ENCODE measurements at places on chromosomes 11 and 22.

GRCh38 chr11:86523738-86524619 lies 148.4 kb downstream of the ME3 start:
- DNase-seq, result no peak

DNA sequence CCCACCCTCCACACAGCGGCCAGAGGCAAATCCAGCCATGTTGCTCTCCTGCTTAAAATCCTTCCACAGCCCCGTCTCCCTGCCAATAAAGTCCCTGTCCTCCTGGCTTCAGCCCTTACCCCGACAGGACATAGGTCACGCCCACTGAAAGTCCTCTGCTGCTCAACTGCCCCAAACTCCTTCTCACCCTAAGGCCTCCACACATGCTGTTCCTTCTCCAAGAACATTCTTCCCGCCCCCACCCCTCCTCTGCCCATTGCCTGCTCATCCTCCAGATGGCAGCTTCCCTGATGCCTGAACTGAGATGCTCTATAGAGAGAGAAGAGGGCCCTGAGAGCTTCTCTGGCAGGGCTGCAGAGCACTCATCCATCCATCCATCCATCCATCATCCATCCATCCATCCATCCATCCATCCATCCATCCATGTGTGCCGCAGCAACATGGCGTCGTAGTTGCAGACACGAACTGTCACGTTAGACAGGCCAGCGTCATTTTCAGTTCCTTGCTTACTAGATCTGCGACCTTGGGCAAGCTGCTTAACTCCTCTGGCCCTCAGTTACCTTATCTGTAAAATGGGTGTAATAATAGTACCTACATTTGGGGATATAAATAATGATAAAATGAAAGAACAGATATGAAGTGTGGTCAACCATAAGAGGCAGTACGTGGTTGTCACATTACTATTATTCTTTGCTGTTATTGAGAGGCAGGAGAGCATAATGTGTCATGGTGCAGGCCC lies 9.4 kb downstream of the NPTXR start:
- DNase-seq, result no peak

GRCh38 chr11:60944490-60945294 lies 7.3 kb downstream of the SLC15A3 start:
- DNase-seq, result no peak

DNA sequence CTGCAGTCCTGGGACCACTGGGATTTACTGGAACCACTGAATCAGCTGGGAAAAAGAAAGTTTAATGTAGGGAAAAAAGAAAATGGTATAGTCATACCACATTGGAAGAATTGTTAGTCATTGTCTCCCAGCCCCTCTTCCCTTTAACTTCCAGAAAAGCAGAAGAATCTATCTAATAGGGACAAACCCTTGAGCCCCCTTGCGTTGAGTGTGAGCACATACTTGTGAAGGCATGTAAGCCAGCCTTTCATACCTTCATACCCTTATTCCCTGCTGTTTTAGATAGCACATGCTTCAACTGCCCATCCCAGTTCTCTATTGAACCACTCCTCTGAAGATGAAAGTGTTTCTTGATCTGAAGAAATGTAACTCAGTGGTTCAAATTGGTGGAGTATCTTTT lies 6.6 kb downstream of the TREH start:
- no peak for DNase-seq

GRCh38 chr11:58900479-58901420 lies 38.5 kb upstream of the GLYATL1 start:
- DNase-seq, result no peak

GRCh38 chr11:46120346-46121300 lies 631 bp downstream of the PHF21A start:
- DNase-seq, result no peak

- no peak for DNase-seq
Measured at GRCh38 chr22:31738566-31738965, 11.4 kb downstream of the PRR14L start.

GRCh38 chr11:117796872-117797529 lies at the start of gene DSCAML1:
DSCAML1 (minus strand) TSS chr11:117797216; CDS start chr11:117797079, 137 bp downstream.
- no peak for DNase-seq

- DNase-seq, result no peak
Measured at GRCh38 chr11:45511566-45511965, 153.9 kb downstream of the CHST1 start.
